ENCODE measurements at places on chromosomes 3 and 15. TPM values are rescaled to one million over a fixed set of nuclear protein-coding genes. Genes with fewer than 3 reads are reported as not detected.

HIGD2B gene
- polyA plus RNA-seq, result not detected

HDGFL3 gene
- polyA plus RNA-seq, result 2.9 TPM

GCNT3 gene
- not detected for polyA plus RNA-seq

GHSR gene
- polyA plus RNA-seq, result not detected

ZNF80 gene
- 0.08 TPM for polyA plus RNA-seq

TMCO5A gene
- not detected for polyA plus RNA-seq

CCR9 gene
- polyA plus RNA-seq, result 0.49 TPM

EPHB3 gene
- polyA plus RNA-seq, result 0.55 TPM

TRIM42 gene
- polyA plus RNA-seq, result not detected

SLC2A2 gene
- not detected for polyA plus RNA-seq

STAB1 gene
- not detected for polyA plus RNA-seq

FYTTD1 gene
- polyA plus RNA-seq, result 123 TPM

HRG gene
- polyA plus RNA-seq, result not detected

TMEM212 gene
- polyA plus RNA-seq, result not detected

ARHGEF3 gene
- polyA plus RNA-seq, result 96.9 TPM

RTP1 gene
- polyA plus RNA-seq, result not detected

TGM4 gene
- 0.05 TPM for polyA plus RNA-seq

MAPK6 gene
- polyA plus RNA-seq, result 5.3 TPM

CCR3 gene
- polyA plus RNA-seq, result not detected

ECE2 gene
- not detected for polyA plus RNA-seq

FOXB1 gene
- polyA plus RNA-seq, result 0.25 TPM

PHLDB2 gene
- 4.6 TPM for polyA plus RNA-seq

CLSTN2 gene
- polyA plus RNA-seq, result not detected

ACOX2 gene
- polyA plus RNA-seq, result not detected

FYCO1 gene
- 6.0 TPM for polyA plus RNA-seq

ERC2 gene
- polyA plus RNA-seq, result not detected

CAMK1 gene
- polyA plus RNA-seq, result 0.17 TPM

RAP2B gene
- 13.3 TPM for polyA plus RNA-seq

FAM98B gene
- polyA plus RNA-seq, result 3.9 TPM

CADPS gene
- not detected for polyA plus RNA-seq

Data from naive thymus-derived CD8-positive, alpha-beta T cell (primary cell).